CD4-positive, CD25-positive, alpha-beta regulatory T cell (primary cell): ENCODE measurements at places on chromosomes 1 and 21. TPM values are rescaled to one million over a fixed set of nuclear protein-coding genes. Genes with fewer than 3 reads are reported as not detected.

The FHAD1 gene
- total RNA-seq = not detected

The ATPAF1 gene
- total RNA-seq = 22.5 TPM

The TMEM183A gene
- total RNA-seq = 130 TPM

The WARS2 gene
- total RNA-seq = 23.0 TPM

The UBE2U gene
- not detected for total RNA-seq

The CACNA1S gene
- total RNA-seq = not detected

The IQCC gene
- 2.7 TPM for total RNA-seq

The RPL5 gene
- total RNA-seq = 916 TPM

The RGSL1 gene
- total RNA-seq = not detected

The TMEM240 gene
- not detected for total RNA-seq

The GRIK1 gene
- total RNA-seq = not detected

The AJAP1 gene
- 0.37 TPM for total RNA-seq

The DRAXIN gene
- not detected for total RNA-seq

The CXADR gene
- 0.07 TPM for total RNA-seq

The SH3GLB1 gene
- 62.1 TPM for total RNA-seq

The LCE6A gene
- total RNA-seq = not detected

The FGGY gene
- 7.7 TPM for total RNA-seq

The KRTAP12-2 gene
- total RNA-seq = not detected

The PRRX1 gene
- not detected for total RNA-seq

The SPRR1B gene
- total RNA-seq = not detected

The IL6R gene
- 135 TPM for total RNA-seq

The TOE1 gene
- 48.7 TPM for total RNA-seq

The RAB7B gene
- total RNA-seq = not detected

The RNF19B gene
- 44.9 TPM for total RNA-seq

The FCMR gene
- 393 TPM for total RNA-seq

The TNFRSF9 gene
- total RNA-seq = 30.9 TPM

The NPPA gene
- not detected for total RNA-seq

The FALEC gene
- not detected for total RNA-seq

The CFHR4 gene
- total RNA-seq = not detected

The HS2ST1 gene
- total RNA-seq = 12.3 TPM

The WNT3A gene
- not detected for total RNA-seq

The FCRL2 gene
- total RNA-seq = 0.17 TPM

The ERICH3 gene
- total RNA-seq = not detected

The USH2A gene
- not detected for total RNA-seq

The OR6K3 gene
- not detected for total RNA-seq

The IFNAR2 gene
- total RNA-seq = 56.9 TPM

The SNAPIN gene
- total RNA-seq = 21.5 TPM

The CRYBG2 gene
- total RNA-seq = 2.3 TPM

The TMEM61 gene
- not detected for total RNA-seq

The LEMD1 gene
- not detected for total RNA-seq

The LDLRAD1 gene
- not detected for total RNA-seq

The E2F2 gene
- 13.8 TPM for total RNA-seq

The LAPTM5 gene
- 589 TPM for total RNA-seq

The CLEC20A gene
- not detected for total RNA-seq

The GJA8 gene
- not detected for total RNA-seq

The PRDX1 gene
- 96.7 TPM for total RNA-seq

The CDA gene
- not detected for total RNA-seq

The CFHR2 gene
- not detected for total RNA-seq

The CRP gene
- not detected for total RNA-seq

The OR2AK2 gene
- not detected for total RNA-seq
